Umbilical cord (tissue), 2 donors: ENCODE measurements at places on chromosomes 16 and 17. TPM values are rescaled to one million over a fixed set of nuclear protein-coding genes. Genes with fewer than 3 reads are reported as not detected.

- DNase-seq, result peak; percentile 67
Observed at GRCh38 chr17:968812-969730, 10.5 kb downstream of the NXN start.

- peak; percentile 79 for DNase-seq
Observed at GRCh38 chr16:67091906-67092566, 17.7 kb upstream of the PHAF1 start.

TRIM16 gene
- 42.4 TPM for total RNA-seq

DNA sequence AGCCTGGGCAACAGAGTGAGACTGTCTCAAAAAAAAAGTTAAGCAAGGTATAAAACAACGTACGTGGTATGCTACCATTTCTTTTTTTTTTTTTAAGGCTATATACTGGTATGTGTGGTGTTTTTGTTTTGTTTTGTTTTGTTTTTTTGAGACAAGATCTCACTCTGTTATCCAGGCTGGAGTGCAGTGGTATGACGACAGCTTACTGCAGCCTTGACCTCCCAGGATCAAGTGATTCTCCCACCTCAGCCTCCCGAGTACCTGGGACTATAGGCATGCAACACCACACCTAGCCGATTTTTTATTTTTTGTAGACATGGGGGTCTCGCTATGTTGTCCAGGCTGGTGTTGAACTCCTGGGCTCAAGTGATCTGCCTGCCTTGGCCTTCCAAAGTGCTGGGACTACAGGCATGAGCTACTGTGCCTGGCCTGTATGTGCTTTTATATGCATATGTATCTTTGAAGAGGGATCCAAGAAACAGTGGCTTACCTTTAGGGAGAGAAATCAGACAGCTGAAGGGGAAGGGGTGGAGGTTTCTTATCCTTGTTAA is 6.5 kb downstream of the CENPV start:
- no peak for DNase-seq
